Lower lobe of right lung (tissue), 2 donors: ENCODE measurements at places on chromosomes 3 and 15. TPM values are rescaled to one million over a fixed set of nuclear protein-coding genes. Genes with fewer than 3 reads are reported as not detected.
A peak's percentile ranks its signal among the peaks of the same experiment; 100 is the strongest.

SAMD7 gene
- not detected for total RNA-seq

WDR72 gene
- total RNA-seq = 1.5 TPM

CCK gene
- total RNA-seq = not detected

LPCAT4 gene
- 37.0 TPM for total RNA-seq

DNA sequence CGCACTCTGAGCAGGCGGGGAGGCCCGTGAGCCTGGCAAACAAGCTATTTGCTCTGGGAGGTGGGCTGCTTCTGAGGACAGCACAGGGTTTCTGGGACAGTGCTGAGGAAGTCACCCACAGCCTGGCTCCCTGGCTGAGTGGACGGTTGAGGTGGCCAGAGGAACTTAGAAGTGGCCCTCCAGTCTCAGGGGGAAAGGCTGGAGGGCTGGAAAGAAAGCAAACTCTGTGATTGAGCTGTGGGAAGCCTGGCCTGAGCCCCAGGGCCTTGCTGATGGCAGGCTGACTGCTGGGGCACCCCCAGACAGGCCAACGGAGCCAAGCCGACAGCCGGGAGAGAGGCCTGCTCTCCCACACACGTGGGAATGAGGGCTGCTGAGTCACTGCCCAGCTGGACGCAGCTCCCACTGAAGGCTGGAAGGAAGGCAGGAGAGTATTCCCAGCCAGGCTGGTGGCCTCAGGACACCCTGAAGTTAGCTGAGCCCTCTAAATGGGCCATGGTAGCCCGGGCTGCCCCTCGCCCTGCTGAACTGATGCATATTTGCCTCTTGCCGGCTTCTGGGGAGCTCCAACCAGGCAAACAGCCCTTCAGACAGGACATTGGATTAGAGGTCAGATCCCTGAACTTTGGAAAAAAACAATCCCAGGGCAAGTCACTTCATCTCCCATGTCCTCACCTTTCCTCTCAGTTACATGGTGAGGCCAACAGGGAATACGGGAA lies 98.0 kb upstream of the TLE3 start:
- H3K27me3 ChIP-seq = no peaks in the 10 kb centered on the region
- H3K27ac ChIP-seq = peak overlapping the region; percentile 31
- no peak overlapping the region for H3K4me3 ChIP-seq

DNA sequence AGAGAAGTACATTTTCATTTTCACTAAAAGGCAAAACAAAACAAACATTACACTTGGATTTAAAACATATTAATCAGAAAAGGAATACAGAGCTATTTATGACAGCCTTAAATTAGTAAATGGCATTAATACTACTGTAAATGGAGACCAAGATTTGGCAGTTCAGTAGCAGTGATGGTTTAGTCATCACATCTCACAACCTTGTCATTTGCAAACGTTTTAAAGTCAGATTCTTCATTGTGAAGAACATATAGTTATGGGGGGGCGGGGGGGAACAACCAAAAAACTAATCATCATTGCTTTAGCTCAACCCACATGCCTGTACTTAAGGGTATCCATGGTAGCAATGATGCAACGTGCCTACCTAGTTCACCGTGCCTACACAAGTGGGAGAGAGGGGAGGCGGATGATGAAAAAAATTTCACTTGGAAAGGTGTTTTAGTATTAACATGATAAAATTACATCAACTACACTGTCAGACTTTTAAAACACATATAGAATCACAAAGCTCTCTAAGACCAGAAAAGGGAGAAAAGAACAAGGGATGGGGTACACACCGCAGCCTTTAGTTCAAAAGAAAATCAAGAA lies 40.1 kb downstream of the DLG1 start:
- DNase-seq = no peak
- H3K36me3 ChIP-seq = no peaks in the 10 kb centered on the region
- no peak overlapping the region for H3K27ac ChIP-seq
- H3K4me3 ChIP-seq = no peak overlapping the region
- no peaks in the 10 kb centered on the region for H3K27me3 ChIP-seq

GRCh38 chr3:45907769-45908705 lies 21.7 kb downstream of the CCR9 start:
- H3K4me3 ChIP-seq = no peak overlapping the region
- H3K27ac ChIP-seq = no peak overlapping the region
- H3K36me3 ChIP-seq = no peaks in the 10 kb centered on the region
- H3K27me3 ChIP-seq = no peaks in the 10 kb centered on the region
- no peaks in the 10 kb centered on the region for H3K4me1 ChIP-seq
